ENCODE measurements at places on chromosomes 2 and 18.

DNA sequence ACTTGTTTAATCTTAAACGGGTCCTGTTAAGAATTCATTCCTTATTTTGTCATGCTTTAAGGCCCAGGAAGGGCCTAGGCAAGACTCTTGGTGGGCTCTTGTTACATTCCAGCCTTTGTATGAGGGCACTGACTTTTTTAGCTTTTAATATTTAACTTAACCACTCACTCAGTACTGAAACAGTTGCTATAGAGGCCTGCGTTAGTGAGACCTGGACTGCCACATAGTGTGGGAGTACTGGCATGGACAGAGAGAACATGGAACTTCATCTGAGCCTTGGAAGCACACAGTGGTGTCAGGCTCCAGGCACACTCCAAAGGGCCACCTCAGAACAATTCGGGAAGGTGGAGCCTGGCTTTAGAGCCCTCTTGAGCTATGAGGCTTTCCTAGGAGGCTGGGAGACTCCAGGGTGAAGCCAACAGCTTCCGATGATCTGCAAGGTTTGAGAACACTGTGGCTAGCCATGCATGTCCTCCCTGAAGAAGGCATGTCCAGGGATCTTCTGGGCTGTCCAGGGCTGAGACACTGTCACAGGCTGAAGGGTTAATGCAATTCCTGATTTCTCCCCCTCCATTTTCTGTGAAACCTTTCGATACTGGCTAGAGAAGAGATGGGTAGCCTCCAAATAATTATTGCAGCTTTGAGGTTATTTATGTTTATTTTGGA is 155.4 kb upstream of the ACAA2 start:
- DNase-seq, result no peak

DNA sequence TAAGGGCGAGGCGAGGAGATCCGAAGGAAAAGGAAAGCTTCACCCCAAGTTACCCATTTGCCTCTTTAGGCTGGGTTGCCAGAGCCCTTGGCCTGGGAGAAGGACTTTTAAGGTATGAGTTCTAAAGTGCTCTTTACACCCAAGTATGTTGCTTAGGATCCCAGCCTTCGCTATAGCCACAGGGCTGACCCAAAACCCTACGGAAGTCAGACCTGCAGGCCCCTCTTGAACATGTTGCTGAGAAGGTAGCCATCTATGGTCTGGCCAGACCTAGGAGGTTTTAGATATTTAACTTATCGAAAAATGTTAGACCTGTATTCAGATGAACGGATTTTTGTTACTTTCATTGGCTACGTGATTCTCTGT is 95.4 kb downstream of the PMS1 start:
- DNase-seq, result no peak

DNA sequence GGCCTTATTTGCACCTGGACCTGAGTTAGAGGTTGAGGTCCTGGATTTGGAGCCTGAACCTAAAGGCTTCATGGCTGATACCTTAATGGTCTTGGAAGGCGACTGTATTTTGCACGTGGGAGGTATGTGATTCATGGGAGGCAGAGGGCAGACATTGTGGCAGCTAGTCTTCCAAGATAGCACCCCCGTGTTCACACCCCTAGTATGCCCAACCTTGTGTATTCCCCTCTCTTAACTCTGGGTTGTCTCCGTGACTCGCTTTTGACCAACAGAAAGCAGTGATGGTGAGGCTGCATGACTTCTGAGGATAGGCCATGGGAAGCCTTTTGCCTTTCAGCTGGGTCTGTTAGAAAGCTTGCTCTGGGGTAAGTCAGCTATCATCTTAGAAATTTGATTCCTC is 45.8 kb upstream of the HAAO start:
- DNase-seq, result no peak

- no peak for DNase-seq
Observed at GRCh38 chr2:174631009-174631981, 33.7 kb upstream of the WIPF1 start.

- no peak for DNase-seq
Observed at GRCh38 chr2:100632037-100632436, 69.2 kb downstream of the PDCL3 start.

DNA sequence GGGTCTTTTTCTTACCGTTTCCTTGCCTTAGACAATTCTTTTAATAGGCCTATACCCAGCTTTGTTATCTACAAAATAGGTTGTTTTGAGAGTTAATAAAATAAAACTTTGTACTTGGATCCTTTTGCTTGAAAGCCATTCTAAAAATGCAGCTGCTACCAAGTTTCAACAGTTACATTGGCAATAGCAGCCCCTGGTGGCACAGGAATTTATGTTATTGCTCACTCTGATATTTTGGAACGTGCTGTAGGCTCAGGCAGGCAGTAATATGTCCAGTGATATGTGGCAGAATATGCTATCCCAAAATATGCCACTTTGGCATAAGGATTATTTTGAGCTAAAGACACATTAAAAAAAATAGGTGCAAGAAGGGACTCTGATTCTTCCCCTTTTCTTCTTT is 6.7 kb upstream of the COMMD1 start:
- DNase-seq, result peak; percentile 61

- DNase-seq, result no peak
Observed at GRCh38 chr2:10400978-10401951, 46.9 kb downstream of the ODC1 start.

All from hematopoietic multipotent progenitor cell treated with erythropoietin and hydrocortisone succinate and interleukin-3 and kit ligand, for 8 days (in vitro differentiated cells).